ENCODE measurements at places on chromosomes 6 and 20.
A peak's percentile ranks its signal among the peaks of the same experiment; 100 is the strongest.

GRCh38 chr6:105844275-105844883 lies 241.8 kb upstream of the PRDM1 start:
- DNase-seq: peak; percentile 67

DNA sequence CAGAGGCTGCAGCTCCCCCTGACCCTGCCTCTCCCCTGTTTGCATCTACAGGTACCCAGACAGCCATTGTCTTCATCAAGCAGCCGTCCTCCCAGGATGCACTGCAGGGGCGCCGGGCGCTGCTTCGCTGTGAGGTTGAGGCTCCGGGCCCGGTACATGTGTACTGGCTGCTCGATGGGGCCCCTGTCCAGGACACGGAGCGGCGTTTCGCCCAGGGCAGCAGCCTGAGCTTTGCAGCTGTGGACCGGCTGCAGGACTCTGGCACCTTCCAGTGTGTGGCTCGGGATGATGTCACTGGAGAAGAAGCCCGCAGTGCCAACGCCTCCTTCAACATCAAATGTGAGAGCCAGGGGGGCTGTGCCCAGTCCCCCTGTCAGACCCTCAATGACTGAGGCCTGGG lies 42.1 kb upstream of the SRF start:
- no peak for DNase-seq

DNA sequence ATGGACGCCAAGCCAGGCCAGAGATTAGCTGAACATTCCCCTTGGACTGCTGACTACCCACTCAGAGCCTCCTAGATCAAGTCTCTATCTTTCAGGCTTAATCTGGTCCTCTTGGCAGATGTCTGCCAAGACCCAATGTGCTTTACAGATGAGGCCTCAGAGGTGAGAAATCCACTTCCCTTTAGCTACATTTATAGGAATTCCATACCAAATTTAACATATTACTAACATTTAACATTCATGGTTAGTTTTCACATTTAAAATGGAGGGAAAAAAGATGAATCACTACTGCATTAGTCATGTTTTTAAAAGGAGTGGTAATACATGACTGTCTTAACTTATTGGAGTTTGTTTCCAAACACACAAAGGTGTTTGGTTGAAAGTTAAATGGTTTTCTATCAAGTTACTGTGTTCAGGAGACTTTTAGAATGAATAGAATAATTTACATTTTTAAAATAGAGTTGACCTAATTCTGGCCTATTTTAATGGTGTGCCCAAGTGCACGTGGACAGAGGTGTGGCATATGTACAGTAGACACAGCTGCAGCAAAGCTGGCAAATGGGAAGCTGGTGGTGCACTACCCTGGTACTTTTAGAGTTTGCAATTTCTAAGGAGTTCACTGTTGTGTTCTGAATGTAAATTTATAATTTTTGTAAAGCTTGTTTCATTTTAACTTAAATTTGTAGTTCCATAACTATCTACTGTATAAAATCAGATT lies 41.9 kb upstream of the CALHM6 start:
- DNase-seq: no peak

DNA sequence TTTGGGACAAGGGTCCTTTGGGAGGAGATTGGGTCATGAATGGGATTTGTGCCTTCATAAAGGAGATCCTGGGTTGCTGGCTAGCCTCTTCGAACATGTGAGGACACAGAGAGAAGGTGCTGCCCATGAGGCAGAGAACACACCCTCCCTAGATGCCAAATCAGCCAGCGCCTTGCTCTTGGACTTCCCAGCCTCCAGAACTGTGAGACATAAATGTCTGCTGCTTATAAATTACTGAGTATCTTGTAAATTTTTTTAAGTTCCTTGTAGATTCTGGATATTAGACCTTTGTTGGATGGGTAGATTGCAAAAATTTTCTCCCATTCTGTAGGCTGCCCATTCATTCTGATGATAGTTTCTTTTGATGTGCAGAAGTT lies 297.5 kb upstream of the FOXQ1 start:
- no peak for DNase-seq

DNA sequence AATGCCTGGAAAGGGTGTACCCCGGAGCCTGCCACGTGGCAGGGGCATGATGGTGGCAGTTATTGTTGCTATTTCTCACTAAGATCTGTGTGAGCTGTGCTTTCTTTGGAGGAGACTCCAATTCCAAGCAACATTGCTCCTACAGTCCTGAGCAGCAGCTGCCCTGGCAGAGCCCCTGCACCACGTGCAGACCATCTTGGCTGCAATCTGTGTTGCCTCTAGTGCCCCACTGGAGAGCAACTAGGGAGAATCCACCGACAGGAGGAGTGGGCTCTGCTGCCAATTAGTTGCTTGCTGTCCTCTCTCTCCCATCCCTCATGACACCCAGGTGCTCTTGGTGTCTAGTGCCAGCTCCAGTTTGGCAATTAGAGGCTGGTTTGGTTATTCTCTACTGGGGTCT lies 116.0 kb downstream of the PXDC1 start:
- no peak for DNase-seq

DNA sequence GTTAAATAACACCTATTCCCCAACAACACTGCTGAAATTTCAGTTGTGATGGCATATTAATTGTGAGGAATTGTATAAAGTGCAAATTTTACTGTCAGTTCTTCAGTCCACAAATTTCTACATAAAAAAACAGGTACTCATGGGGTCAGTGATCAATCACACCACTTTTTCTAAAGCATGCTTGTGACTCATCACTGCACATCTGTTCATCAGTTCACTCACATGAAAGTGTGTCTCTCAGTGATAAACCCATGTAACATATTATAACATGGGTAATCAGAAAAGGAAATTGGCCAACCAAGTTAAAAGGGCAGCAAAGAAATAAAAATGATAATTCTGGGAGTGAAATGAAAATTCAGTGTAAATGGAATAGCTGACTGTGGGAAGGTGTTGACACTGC lies 234.7 kb upstream of the FKBP1C start:
- no peak for DNase-seq

- no peak for DNase-seq
Observed at GRCh38 chr6:6466967-6467761, 121.4 kb upstream of the LY86 start.

DNA sequence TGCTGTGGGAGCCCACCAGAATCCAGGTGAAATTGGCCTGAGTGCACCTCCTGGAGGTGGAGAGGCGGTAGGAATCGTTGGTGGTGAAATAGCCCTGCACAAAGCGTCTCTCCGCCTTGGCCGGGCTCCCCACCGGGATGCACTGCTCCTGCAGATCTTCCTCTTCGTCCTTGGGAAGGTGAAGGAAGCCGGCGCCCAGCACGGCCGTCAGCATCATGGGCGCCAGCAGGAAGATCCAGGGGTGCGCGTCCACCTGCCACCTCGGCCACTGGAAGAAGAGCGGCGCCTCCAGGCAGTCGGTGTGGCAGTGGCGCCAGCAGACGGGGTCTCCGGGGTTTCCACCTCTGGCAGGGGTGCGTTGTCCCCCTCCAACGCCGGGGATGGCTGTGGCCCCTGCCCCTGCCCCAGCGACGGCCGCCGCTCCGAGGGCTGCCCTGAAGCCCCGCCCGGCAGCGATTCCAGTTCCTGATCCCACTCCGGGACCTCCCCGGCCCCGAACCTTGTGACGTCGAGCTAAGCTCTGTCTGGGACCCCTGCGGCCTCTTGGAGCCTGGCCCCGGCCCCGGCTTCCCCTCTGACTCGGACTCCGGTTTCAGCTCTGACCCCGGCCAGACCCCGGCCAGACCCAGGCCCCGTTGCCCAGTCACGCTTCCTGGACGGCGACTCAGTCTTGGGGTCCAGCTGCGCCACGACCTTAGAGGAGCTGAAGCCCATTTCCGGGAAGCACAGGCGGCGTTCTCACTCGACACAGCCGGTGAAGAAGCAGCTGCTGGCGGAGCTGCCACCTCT lies 91.9 kb downstream of the CD164 start:
- DNase-seq: no peak

- DNase-seq: no peak
Observed at GRCh38 chr6:104750449-104750848, 109.3 kb downstream of the HACE1 start.

DNA sequence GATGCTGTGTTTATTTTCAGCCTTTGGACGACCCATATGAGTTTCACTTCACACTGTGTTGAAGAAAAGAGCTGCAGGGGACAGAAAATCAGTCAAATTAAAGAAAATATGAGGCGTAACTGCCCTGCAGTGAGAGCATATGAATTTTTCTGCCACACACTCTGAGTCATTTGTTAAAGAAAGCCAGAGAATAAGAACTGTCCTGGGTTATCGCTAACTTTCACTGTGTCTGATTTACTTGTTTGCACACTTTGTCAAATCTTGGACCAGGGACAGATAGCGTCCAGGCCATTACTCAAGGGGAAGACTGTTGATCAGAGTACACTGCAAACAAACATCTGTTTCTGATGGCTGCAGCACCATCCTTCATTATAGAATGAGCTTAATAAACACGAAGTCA lies 126.8 kb upstream of the AGPAT4 start:
- DNase-seq: no peak

DNA sequence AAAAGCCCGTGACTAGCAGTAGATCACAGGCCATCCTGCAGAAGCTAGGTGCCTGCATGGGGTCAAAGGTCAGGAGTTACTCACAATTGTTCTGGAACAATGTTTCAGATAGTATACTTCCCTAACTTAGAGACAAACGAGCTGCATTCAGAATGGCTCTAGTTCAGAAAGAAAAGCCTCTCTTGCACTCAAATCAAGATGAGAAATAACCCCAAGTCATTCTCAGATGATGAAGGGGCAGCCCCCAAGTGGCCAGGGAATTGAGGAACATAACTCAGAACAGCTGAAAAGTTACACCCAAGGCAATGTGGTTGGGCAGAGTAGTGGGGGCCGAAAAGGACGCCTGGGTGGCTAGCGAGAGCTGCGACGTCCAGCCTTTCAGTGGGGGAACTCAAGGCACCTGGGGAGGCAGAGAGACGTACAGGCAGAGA lies 27.8 kb downstream of the FYN start:
- no peak for DNase-seq

DNA sequence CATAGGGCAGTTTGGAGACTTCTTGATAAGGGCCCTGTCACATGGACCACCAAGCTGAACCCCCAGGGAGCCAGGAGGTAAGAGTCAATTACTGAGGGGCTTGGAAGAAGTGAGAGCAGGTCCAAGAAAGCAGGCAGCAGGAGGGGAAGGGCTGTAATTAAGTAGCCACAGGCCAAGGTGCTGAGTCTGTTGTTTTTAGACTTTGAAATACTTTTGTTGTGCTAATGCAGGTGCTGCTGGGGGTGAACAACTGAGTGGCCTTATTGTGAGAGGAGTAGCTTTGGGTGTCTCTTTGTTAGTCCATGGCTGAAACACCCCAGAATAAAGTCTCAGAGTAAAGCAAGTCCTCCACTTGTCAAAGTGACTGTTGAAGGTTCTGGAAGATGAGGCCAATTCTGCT lies 267.0 kb upstream of the SUPT3H start:
- no peak for DNase-seq

All from aorta (tissue), 5 donors.